Subcutaneous adipose tissue (tissue), 4 donors: ENCODE measurements at places on chromosomes 4 and X. TPM values are rescaled to one million over a fixed set of nuclear protein-coding genes. Genes with fewer than 3 reads are reported as not detected.

MTCP1 gene
- total RNA-seq, result 8.6 TPM

DCAF8L2 gene
- not detected for total RNA-seq

GAGE12F gene
- total RNA-seq, result not detected

PABPC4L gene
- total RNA-seq, result 1.1 TPM

ADH1B gene
- total RNA-seq, result 3,428 TPM

SGMS2 gene
- total RNA-seq, result 46.3 TPM

ASB12 gene
- not detected for total RNA-seq

CSAG3 gene
- not detected for total RNA-seq

XG gene
- total RNA-seq, result 11.3 TPM

ZFYVE28 gene
- total RNA-seq, result 15.0 TPM

HPF1 gene
- total RNA-seq, result 24.6 TPM

SUPT20HL2 gene
- total RNA-seq, result not detected

CRMP1 gene
- not detected for total RNA-seq

SPATA18 gene
- total RNA-seq, result 3.1 TPM

NEUROG2 gene
- total RNA-seq, result not detected

SYTL4 gene
- total RNA-seq, result 24.1 TPM
